SK-N-DZ (cell line): ENCODE measurements at places on chromosomes 2 and 18.
A peak's percentile ranks its signal among the peaks of the same experiment; 100 is the strongest.

DNA sequence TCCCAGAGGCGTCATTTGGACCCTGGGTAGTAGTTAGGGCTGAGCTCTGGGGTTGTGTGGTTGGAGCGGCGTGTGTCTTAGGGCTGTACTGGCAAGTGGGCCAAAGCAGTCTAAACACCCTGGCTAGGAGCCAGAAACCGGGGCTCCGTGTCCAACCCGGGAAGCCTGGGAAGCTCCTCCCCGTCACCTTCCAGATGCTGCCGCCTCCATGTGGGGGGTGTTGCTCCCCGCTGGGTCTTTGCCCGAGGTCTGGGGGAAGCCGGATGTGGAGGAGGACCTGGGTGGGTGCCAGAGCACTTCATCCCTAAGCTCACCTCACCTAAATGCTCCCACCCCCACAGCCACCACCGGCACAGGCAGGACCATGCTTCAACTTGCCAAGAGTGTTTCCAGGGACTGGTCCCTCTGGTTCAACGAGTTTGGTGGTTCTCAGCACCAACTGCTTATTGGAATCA lies 25.4 kb downstream of the TET3 start:
- DNase-seq: no peak

- no peak for DNase-seq
Measured at GRCh38 chr2:131034122-131035051, 58.9 kb downstream of the FAM168B start.

GRCh38 chr2:149438330-149438960 lies 108.1 kb downstream of the LYPD6 start:
- no peak for DNase-seq

DNA sequence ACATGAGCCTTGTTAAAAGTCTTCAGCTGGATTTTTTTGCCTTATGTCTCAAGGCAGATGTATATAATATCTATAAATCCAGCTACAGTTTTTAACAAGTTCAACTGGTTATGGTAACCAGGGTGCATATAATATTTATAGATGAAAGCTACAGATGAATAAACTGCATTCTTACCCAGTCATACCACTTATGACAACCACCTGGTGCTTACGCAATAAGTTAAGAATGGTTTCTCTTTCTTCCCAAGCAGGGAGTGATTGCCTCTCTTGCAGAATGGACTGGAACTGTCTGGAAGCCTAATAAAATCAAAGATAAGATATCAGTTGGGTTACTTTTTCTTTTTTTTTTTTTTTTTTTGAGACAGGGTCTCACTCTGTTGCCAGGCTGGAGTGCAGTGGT lies 19.6 kb downstream of the DHX57 start:
- no peak for DNase-seq

GRCh38 chr2:88831792-88832248 lies 140.3 kb downstream of the RPIA start:
- DNase-seq: peak; percentile 6

GRCh38 chr18:45525301-45525700 lies 90.0 kb upstream of the SLC14A2 start:
- DNase-seq: no peak

- no peak for DNase-seq
Measured at GRCh38 chr2:241728627-241729026, 5.8 kb upstream of the D2HGDH start.

GRCh38 chr18:62196980-62197379 lies 9.9 kb downstream of the RELCH start:
- no peak for DNase-seq

DNA sequence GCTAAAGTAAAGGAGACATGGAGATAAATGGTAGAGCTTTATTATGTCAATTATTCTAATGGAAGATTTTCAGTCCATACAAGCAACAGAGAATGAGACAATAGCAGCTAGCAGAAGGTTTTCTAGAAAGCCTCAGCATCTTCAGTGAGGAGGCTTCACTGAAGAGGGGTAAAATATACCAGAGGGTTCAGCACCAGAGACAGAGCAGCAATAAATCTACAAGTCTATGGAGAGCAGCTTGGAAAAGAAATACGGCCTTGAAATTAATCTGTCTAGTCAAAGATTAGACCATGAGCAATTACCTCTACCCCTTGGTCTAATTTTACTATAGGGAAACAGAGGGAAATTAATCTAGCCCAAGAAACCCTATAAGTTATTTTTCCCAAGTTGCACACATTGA lies 185.7 kb upstream of the CRIM1 start:
- no peak for DNase-seq

DNA sequence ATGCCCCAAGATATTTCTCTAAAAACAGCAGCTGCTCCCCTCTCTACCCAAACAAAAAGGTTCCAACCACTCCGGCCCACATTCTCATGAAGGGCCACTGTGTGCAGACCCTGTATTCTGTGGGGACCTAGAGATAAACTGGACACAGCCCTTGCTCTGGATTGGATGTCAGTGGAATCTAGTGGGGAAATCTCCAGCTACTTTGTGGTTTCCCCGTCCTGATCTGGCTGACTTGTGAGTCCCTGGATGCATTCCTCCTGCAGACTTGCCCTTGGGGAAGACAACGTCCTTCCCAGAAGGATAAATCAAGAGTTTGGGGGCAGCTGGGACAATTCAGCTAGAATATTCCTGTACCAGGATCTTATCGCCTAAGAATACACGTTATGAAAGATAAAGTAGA lies 151.1 kb downstream of the FSHR start:
- DNase-seq: no peak
